H9 (cell line): ENCODE measurements at places on chromosomes 3 and 15. TPM values are rescaled to one million over a fixed set of nuclear protein-coding genes. Genes with fewer than 3 reads are reported as not detected.
A peak's percentile ranks its signal among the peaks of the same experiment; 100 is the strongest.

The WNT5A gene
- total RNA-seq, result 1.1 and 1.3 TPM in 2 replicates

DNA sequence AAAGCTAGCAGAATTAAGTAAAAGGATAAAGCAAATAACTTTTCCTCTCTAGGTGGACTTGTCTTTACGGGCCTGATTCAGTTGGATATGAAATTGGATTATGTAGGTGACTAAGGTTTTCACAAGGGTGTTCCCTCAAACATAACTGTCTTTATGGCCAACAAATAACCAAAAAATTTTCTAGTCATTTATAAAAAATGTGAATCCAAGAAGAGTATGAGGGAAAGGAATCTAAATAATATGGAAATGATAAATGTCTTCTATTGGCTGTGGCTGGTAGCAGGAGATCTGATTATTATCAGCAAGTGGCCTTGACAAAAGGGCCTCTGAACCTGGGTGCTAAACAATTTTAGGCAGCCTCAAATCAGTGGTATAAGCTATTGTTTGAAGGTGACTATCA lies 594.0 kb upstream of the UBE2E2 start:
- no peaks in the 10 kb centered on the region for H3K4me1 ChIP-seq
- H3K4me3 ChIP-seq, result no peak overlapping the region
- no peak for DNase-seq
- H3K27ac ChIP-seq, result no peak overlapping the region

The KCNAB1 gene
- 3.7 and 5.2 TPM in 2 replicates for total RNA-seq

The WNT7A gene
- total RNA-seq, result not detected in 2 replicates

- H3K4me1 ChIP-seq, result peaks cover 10% of the 10 kb centered on the region; the same call in 1 of the 2 replicates
- no peaks in the 10 kb centered on the region for H3K36me3 ChIP-seq
- peak; percentile 98 for DNase-seq
- H3K4me3 ChIP-seq, result peak within 1 kb of the TSS; percentile 87
- no peak within 1 kb of the TSS for H3K27ac ChIP-seq
These were observed at the start of gene CMC1 for GRCh38 chr3:28241221-28242160. TSS of gene CMC1 (plus strand) at chr3:28241619. CDS start at chr3:28241794, 175 bp downstream.

- H3K4me1 ChIP-seq, result no peaks in the 10 kb centered on the region
- no peak for DNase-seq
- no peaks in the 10 kb centered on the region for H3K36me3 ChIP-seq
- H3K4me3 ChIP-seq, result no peak overlapping the region
- no peak overlapping the region for H3K27ac ChIP-seq
These were observed 407.3 kb downstream of the NAALADL2 start for GRCh38 chr3:175266478-175266877.
